ENCODE measurements at places on chromosomes 12 and 14. TPM values are rescaled to one million over a fixed set of nuclear protein-coding genes. Genes with fewer than 3 reads are reported as not detected.

KSR2 gene
- total RNA-seq, result 10.1 TPM

AGAP2 gene
- total RNA-seq, result 15.8 TPM

HNRNPA1 gene
- total RNA-seq, result 1,878 TPM

- peak; percentile 61 for DNase-seq
These were observed 280.1 kb downstream of the VRK1 start for GRCh38 chr14:97077253-97077653.

GRCh38 chr12:100826323-100826722 is 31.7 kb downstream of the ANO4 start:
- DNase-seq, result peak; percentile 13

DNA sequence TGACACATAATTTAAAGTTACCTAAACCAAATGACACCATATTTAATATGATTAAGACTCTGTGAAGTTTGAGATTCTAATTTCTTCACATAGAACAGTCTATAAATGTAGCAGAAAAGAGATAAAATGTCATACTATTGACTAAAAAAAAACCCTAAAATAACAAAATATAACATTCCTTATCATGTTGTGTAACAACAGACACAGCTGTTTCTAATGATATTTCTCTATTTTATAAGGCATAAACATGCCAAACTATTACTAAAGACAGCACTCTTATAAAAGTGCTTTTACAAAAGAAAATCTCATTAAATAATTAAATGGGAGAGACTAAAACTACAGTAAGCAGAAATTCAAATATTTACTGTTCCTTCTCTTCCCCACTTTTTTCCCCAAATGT is 49.4 kb downstream of the NOVA1 start:
- no peak for DNase-seq

DNA sequence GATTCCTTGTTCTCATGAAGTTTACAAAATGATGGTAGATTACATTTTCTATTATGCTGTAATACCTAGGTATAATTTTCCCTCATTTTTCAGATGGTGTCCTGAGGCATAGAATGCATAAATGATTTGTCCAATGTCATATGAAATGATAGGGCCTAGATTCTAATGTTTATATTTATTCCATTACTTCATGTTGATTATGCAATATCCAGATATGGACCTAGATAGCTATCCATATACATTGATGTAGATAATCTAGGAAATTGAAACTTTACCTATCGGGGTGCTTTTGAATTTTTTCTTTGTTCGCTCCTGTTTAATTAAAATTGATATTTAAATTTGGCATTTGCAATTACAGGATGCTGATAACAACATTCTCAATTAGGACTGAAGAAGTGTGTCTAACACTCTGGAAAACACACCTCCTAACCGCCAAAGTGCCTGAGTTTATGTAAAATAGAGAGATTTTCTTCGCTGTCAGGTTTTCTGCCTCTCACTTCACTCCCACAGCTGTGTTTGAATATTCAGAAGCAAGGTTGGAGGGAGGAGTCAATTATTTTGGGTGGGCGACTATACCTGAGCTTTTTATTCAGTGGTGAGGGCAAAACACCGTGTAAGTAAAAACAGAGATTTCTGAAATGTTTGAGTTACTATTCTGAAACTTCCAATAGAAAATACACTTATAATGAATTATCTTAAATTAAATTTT is 164.4 kb upstream of the ATP2B1 start:
- no peak for DNase-seq

DNA sequence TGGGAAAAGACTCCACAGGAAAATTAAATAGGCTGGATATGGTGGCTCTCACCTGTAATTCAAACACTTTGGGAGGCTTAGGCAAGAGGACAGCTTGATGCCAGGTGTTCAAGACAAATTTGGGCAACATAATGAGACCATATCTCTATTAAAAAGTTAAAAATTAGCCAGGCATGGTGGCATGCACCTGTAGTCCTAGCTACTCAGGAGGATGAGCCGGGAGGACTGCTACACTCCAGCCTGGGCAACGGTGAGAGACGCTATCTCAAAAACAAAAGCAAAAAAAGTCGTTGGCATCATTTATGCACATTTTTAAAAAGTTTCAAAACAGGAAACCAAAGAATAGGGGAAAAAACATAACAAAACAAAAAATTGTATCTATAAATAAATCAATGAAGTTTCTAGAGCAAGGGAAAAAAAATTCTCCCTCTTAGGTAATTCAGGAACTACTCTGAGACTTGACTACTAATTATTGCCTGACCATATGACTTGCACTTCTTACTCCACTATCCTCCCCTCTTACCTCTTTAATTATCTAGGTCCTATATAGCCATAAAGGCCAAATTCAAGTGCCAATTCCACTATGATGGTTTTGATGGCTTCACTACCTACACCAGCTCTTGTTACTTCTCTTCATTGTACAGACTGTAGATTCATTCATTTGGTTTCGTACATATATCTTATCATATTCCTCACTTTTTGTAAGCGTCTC is 1.6 kb downstream of the METTL3 start:
- DNase-seq, result no peak

DNA sequence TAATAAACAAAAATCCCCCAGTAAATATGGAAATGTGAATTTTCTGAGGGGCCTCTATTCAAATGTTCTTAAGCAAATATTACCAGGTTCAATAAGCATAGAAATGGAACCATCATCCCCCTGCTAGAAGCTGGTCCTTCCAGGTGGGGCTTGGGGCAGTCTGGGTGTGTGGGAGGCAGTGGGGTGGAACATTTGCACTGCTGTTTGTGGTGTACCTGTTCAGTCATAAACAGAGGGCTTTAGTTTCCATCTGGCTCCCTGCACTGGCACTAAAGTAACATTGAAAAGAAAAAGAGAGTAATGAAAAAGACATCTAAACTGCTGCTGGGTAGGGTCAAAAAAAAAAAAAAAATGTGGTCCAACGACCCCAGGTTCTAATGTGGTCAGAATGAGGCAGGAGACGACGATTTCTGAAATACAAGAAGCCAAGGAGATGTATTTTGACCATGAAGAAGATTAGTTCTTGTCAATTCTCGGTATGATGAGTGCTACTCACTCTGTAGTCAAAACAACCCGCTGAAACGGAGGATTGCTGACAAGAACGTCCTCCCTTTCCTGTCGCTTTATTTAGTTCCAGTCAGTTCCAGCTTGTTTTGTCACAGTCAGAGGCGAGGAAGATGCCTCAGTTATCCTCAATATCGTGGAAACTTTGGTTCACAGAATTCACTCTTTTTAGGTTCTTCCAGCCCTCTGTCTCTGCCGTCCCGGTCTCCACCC is 44.2 kb upstream of the MANSC4 start:
- no peak for DNase-seq

DNA sequence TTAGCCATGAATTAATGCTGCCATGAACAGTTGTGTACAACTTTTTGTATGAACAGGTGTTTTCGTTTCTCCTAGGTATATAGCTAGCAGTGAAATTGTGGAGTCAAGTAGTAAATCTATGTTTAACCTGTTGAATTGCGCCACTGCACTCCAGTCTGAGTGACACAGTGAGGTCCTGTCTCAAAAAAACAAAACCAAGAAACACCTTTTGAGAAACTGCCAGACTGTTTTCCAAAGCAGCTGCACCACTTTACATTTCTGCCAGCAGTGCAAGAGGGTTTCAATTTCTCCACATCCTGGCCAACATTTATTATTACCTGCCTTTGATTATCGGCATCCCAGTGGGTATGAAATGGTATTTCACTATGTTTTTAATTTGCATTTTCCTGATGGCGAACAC is 3.3 kb upstream of the PLEKHG3 start:
- DNase-seq, result no peak

DNA sequence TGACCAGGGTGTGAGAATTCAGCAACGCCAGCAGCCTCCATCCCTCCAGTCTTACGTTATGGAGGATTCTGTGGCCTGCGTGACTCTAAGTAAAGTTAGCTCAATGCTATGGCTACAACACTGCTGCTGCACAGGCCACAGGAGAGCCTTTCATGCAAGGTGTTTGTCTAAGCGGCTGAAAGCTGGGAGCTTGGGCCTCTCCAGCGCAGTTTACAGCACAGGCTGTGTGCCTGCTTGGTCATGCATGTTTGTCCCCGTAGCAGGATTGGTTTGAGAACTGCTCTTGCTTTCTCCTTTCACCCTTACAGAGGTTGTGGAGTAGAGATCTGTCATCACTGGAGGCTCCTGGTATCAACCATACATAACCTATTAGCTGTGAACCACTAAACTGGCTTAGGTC is 113.1 kb upstream of the TMCC3 start:
- DNase-seq, result no peak

DNA sequence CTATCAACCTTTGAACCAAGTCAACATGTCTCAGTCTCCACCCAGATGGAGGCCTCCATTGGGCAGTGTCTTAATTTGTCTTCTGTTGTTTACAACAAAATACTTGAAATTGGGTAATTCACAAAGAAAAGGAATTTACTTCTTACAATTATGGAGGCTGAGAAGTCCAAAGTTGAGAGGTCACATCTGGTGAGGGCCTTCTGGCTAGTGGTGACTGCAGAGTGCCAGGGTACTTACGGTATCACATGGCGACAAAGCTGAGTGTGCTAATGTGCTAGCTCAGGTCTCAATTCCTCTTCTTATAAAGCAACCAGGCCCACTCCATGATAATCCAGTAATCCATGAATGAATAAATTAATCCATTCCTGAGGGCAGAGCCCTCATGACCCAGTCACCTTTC is 4.7 kb downstream of the NID2 start:
- no peak for DNase-seq

GRCh38 chr12:42090899-42091298 is 53.8 kb downstream of the GXYLT1 start:
- no peak for DNase-seq

All from HCT116 (cell line).